Stimulated activated CD8-positive, alpha-beta memory T cell treated with anti-CD3 and anti-CD28 coated beads, Interleukin-7, amount 100 ng/mL, for 1 hour (primary cell): ENCODE measurements at places on chromosomes 3 and 15.

DNA sequence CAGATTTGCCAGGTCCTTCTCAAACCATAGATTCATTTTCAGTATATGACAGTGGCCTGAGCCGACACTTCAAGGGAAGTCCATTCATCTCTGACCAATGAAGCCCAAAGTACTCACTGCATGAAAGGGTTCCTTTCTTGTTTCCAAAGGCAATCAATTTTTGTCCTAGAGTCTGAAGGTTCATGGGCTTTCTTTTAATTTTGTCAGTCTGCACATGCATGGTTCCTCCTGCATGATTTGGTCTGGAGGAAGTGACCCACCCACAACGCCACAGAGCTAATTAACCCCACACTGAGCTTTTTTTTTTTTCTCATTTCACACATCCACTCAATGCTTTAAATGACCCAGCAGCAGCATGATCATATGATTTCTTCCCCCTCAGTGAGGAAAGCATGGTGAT lies 216.4 kb downstream of the TIGIT start:
- no peak for DNase-seq

DNA sequence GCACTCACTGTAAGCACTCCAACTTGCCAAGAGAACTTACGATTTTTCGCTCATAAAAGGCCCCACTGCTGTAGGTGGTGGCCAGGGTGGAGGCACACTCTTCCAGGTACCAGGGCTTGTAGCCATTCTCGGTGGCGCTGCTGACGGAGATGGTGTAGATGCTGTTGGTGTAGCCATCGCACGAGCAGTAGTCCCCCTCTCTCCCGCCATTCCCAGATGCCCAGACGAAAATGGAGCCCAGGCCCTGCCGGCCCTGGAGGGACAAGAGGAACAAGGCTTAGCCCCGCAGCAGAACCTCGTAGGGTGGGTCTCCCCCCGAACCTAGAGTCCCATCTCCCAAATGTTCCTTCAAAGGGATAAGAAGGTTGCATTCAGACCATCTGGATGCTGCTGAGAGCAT lies 96.3 kb downstream of the PCSK6 start:
- no peak for DNase-seq

GRCh38 chr3:35500641-35501350 lies 138.5 kb upstream of the ARPP21 start:
- no peak for DNase-seq

DNA sequence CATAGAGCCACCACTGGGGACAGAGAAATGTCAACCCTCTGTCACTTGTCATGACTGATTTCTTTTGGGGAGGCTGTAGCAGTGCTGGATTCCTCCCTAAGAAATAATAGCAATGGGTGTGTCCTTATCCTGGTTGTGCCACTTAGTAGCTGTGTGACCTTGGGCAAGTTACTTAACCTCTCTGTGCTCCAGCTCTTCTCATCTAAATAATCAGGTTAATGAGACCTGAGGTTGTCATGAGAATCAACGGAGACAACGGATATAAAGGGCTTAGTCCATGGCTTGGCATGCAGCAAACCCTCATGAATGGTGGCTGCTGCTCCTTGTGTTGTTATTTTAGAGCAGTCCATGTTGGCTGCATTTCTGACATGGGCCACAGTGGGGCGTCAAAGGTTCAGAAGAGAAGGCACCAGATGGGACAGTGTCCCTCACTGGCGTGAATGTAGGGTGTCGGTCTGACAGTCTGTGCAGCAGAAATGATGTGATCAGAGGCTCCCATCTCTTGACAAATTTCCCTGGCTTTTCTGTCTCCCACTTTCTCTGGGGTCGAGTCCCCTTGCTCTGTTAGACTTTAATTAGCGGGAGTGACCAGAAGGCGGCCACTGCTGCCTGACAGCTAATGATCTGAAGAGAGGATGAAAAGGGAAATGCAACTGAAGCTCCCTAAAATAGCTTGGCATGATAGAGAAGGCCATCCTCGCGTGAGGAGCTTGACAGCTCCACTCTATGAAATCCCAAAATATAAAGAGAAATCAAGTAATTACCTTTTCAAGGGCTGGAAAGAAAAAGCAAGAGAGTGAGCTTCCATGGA lies 209.4 kb downstream of the CADPS start:
- no peak for DNase-seq

- DNase-seq = no peak
These were observed 12.5 kb upstream of the CADM2 start for GRCh38 chr3:84946240-84946639.

- DNase-seq = peak; percentile 49
These were observed 36.2 kb downstream of the BBS4 start for GRCh38 chr15:72722071-72722696.

GRCh38 chr3:52119826-52120225 lies 34.4 kb downstream of the POC1A start:
- no peak for DNase-seq

- no peak for DNase-seq
These were observed 75.0 kb downstream of the COL8A1 start for GRCh38 chr3:99713440-99713839.

- no peak for DNase-seq
These were observed 174.6 kb downstream of the AKAP13 start for GRCh38 chr15:85554852-85555521.

- DNase-seq = no peak
These were observed 8.8 kb downstream of the ANKUB1 start for GRCh38 chr3:149783576-149783975.

DNA sequence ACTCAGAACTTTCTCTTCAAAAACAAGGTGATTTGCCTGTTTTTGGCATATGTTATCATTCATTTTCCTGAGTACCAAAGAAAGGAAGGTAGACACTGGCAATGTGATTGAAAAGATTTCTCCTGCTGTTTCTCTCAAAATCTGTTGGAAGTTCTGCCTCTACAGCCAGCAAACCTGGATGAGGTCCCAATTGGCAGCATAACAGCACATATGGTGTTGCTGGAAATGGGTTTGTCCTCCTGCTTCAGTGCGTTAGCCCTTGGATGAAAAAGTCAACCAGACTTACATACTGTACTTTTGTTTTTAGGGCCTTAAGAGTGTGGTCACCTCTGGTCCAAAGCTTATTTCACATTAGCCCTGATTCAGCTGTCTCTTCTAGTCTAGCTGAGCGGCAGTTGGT lies 237.6 kb upstream of the MME start:
- no peak for DNase-seq

DNA sequence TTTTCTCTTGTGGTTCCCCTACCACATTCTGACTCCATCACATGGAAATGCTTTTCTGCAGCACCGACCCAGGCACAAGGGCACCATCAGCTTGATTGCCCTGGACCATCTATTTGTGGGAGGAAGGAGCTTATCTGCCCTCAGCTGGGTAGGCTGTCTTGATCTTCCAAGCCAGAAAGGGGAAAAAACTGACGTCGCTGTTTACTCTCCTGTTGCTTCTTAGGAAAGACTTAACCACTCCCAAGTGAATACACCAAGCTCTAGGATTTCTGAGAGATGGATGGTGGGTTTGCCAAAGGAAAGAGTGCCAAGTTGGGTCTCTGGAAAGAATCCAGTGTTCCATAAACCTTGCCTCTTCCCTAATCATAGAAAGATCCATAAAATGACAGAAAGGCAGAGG lies 4.0 kb downstream of the TNFAIP8L3 start:
- no peak for DNase-seq

- no peak for DNase-seq
These were observed at the start of gene PLAAT1 for GRCh38 chr3:193240850-193241706. TSS of gene PLAAT1 (plus strand) at chr3:193241222. CDS start at chr3:193255651, 14,429 bp downstream.

- DNase-seq = no peak
These were observed 393.7 kb downstream of the LSAMP start for GRCh38 chr3:116051586-116051985.

DNA sequence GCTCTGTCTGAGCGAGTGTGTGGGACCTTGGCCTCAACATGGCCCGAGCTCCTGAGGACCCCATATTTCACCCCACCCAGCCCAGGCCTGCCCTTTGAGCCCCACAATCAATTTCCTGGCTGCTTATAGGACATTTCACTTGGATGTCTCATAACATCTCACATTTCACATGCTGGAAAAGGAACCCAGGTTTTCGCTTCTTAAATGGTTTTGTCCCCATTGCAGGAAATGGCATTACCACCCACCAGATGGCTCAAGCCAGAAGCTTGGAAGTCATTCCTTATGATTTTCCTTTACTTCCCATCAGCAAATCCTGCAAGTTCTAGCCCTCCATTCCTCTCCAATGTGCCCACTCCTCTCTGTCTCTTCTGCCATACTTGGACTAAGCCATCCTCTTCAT lies 14.9 kb downstream of the ITGA11 start:
- DNase-seq = no peak

DNA sequence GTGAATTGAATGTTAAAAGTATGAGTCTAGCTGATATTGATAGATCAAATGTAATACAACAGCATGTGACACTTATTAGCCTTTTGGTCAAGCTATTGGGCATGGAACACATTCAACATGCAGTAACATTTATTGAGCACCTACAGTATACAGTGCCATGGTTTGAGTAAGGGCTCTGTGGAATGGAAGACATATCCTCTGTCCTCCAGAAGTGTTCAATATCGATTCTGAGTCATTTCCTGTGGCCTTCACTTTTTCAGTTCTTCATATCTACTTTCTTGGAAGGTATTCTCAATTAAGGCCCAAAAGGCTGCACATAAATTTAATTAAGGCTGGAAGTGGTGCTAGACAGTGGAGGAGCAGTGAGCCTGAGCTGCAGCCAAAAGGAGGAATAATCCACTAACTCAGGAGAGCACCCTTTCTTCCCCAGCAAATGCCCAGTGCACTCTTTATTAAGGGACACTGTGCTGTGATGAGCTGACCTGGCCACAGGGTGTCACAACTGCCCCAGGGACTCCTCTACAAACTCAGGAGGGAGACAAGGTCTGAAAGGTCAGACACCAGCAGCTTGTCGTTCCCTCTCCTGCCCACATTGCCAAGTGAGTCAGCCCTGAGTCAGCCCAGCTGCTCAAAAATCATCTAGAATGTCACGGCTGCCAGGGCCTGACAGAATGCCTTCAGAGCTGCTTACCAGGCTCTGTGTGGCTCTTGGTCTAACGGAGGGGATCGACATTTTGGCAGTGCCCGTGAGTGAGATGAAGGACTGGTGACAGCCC lies 544.8 kb downstream of the AGBL1 start:
- peak; percentile 15 for DNase-seq

DNA sequence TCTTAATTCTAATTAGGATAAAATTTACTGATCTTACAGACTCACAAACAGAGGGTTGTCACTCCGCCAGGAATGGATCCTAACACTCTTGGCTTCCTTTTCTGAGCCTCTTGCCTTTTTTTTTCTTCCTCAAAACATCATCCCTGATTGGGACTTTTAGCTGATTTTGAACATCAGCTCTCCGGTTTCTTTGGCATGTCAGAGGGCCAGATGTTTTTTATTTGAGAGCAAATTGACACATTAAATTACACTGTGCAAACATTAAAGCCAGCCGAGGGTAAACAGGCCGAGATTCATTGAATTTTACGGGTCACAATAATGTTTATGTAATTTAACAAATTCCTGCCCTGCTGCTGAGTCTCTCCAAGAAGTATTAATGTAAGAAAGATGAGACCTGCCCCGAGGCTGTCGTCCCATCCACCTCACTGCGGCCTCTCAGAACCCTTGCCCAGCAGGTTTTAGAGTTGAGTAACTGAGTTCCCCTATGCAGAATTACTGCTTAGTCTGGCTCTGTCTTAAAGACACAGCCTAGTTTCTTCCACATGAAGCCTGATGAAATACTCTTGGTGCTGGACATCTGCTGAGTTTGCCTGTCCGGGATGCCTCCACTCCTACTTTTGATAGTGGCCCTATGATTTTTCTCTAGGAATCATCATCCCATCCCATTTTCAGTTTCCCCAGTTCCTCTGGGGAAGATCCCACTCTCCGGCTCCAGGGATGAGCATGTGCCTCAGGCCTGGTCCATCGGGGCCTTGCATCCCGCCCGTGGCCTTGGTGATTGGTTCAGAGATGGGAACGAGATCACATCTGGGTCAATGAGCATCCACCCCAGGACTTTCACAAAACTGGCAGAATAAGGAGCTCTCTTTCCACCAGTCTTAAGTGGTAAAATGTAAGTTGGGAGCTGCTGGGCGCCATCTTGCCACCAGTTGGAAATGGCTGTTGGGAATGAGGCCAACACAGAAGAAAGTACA lies 226.6 kb upstream of the TLE3 start:
- DNase-seq = no peak

DNA sequence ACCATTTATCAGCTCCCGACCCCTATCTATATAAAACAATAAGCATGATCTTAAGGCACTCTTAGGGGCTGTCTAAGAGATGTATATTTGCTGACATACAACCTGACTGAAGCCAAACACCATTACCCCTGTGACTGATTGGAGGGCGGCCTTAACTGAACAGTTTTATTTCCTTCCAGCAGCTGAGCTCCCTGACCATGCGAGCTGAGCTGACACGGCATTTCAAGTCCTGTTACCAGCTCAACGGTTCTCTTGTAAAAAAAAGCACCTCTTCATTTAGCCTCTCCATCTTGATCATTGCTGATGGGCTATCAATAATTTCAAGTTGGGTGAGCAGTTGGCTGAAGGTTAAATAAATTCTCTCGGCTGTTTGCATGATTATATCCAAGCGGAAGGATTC lies 33.4 kb upstream of the BNIP2 start:
- no peak for DNase-seq

GRCh38 chr3:30638685-30639412 lies 32.4 kb downstream of the TGFBR2 start:
- no peak for DNase-seq

DNA sequence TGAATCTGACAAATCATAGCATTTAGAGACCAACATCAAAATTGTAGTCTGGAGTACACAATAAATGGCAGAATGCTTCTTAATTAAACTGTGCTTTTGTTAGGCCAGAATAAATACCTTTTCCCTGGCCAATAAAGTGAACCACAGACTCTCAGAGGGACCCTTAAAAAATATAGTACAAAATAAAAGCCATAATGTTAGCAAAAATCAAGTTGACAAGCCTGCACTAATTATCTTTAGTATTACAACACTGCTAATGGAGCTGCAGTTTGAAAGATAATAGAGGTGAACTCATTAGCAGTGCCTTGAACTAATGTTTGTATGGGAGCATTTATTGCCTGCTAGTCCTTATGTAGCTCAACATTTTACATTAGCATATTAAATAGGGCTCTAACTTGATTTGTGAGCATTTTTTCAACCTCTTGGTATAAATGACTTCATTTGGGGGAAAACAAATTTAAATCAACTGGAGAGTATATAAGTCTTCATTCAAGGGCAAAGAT lies 801.3 kb downstream of the EPHA3 start:
- no peak for DNase-seq
